GM13976 (cell line): ENCODE measurements at places on chromosomes 5 and 9.

DNA sequence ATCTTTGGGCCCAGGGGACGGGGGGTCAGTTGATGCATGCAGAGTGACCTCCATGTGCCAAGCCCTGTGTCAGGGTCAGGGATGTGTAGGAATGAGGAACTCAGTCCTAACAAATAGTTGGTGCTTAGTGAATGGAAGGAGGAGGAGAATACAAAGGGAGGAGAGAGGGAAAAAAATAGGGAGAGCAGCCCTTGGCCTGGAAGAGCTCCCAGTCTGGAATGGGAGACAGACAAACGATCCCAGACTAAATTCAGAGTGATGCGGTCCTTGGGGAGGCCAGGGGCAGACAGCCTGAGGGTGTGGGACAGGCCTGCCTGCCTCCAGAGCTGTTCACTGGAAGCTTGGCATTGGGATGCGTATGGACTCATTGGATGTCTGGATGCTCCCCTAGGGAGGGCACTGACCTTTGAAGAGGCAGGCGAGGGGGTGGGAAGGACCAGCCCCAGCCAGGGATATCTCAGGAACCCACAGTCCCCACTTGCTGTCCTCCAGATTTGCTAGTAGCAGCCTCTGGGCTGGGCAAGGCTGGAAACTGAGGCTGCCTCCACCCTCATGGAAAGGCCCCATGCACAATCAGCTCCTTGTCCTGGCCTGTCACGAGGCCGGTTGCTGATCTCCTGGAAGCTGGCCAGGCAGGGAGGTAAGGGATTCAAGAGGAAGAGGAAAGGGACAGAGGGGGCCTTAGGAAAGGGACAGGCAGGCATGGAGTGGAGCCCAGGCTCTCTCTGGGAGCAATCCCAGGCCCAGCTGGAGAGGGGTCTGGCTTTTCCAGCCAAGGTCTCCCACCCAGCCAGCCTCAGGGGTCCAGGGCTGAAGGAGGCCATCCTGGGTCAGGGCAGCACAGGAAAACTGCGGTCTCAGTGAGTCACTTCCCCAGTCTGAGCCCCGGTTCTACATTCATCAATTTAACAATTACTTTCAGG, 69.0 kb upstream of the GGTA1 start:
- DNase-seq = no peak

GRCh38 chr9:38423273-38423972, 831 bp downstream of the IGFBPL1 start:
- no peak for DNase-seq

DNA sequence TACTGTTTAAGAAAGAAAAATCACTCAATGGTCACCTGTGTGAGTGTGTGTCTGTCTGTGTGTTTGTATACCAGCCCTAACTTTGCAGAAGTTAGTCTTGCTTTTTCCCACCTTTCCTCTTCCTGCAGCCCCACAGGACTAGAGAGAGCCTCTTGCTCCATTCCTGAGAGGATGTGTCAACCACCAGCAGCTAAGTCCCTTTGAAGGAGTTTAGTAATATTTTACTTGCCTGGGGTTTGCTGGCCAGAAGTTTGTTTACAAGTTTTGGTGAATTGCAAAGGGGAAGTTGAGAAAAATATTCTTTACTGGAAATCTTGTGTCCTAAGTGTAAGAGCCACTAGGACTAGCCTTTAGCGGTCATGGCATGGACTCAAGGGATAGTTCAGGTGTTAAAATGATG, 316.2 kb downstream of the BRINP1 start:
- no peak for DNase-seq

- no peak for DNase-seq
Measured at GRCh38 chr5:158720281-158720680, 379.4 kb downstream of the EBF1 start.

GRCh38 chr9:22389271-22389670, 57.4 kb upstream of the DMRTA1 start:
- DNase-seq = no peak

DNA sequence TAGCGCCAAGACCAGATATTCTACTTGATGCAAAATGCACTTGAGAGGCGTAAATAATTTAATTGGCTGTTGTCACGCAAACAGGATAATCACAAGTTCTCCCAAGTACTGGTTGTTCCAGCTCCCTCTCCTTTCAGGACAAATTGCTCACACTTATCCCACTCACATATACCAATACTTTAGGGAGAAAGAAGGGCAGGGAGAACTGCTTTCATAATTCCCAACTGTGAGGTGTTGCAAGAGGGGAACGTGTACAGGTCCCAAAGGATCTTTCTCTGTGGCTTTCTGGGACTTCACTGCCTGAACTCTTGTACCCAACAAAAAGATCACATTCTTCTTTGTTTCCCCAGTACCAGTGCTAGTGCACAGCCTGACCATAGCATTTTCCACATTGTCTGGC, 21.5 kb upstream of the TGFBI start:
- DNase-seq = no peak

- DNase-seq = peak; percentile 51
Measured at GRCh38 chr9:1837453-1838084, 177.6 kb upstream of the SMARCA2 start.

DNA sequence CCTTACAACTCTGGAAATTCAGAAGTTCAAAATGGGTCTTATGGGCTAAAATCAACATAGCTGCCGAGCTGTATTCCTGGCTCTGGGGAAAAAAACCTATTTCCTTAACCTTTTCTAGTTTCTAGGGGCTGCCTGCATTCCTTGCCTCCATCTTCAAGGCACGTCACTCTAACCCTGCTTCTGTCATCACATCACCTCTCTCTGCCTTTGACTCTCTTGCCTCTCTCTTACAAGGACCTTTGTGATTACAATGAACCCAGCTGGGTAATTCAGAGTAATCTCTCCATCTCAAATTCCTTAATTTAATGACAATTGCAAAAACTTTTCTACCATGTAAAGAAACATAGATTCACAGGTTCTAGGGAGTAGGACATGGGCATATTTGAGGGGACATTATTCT, 103.1 kb upstream of the SMC2 start:
- no peak for DNase-seq

DNA sequence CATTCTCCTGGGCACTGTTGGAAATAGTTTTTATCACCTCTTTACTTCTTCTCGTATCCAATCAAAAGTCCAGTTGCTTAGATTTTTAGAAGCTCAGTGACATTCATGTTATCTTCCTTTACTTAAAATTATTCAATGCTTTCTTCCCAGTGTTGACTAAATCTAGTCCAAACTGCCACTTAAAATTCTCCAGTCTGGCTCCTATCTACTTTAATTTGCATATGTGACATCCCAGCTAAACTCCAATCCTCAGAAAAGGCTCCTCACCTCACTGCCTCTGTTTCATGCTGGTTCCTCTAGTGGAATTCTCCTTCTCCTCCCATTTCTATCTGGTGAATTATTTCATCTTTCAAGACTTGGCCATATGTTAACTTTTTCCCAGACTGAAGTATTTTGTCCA, 1238.7 kb upstream of the WWC1 start:
- no peak for DNase-seq

- DNase-seq = no peak
Measured at GRCh38 chr9:71910650-71911060, 338 bp downstream of the ABHD17B start.

- DNase-seq = no peak
Measured at GRCh38 chr5:135577421-135577820, 1.4 kb downstream of the CXCL14 start.

GRCh38 chr5:146681585-146682105, 165.7 kb upstream of the GPR151 start:
- DNase-seq = no peak

- no peak for DNase-seq
Measured at GRCh38 chr5:154601014-154601413, 123.0 kb upstream of the HAND1 start.

GRCh38 chr5:123089914-123090660, 1.0 kb downstream of the PRDM6 start:
- DNase-seq = peak; percentile 53

- DNase-seq = no peak
Measured at GRCh38 chr5:115895821-115896220, 54.1 kb downstream of the AP3S1 start.

DNA sequence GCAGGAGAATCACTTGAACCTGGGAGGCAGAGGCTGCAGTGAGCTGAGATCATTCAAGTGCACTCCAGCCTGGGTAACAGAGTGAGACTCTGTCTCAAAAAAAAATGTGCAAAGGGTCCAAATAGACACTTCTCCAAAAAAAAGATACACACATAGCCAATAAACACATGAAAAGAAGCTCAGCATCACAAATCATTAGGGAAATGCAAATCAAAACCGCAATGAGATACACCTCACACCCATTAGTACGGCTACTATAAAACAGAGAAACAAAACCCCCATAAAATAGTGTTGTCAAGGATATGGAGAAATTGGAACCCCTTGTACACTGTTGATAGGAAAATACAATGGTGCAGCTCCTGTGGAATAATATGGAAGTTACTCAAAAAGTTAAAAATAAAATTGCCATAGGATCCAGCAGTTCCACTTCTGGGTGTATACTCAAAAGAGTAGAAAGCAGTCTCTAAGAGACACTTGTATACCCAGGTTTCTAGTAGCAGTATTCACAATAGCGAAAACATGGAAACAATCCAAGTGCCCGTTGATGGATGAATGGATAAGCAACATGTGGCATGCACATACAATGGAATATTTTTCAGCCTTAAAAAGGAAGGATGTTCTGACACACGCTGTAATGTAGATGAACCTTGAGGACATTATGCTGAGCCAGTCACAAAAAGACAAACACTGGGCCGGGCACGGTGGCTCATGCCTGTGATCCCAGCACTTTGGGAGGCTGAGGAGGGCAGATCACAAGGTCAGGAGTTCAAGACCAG, 57.2 kb upstream of the PPARGC1B start:
- DNase-seq = no peak

GRCh38 chr9:108386032-108386431, 469.8 kb downstream of the ACTL7B start:
- no peak for DNase-seq

- peak; percentile 19 for DNase-seq
Measured at GRCh38 chr9:34381323-34381722, 4.6 kb upstream of the MYORG start.

DNA sequence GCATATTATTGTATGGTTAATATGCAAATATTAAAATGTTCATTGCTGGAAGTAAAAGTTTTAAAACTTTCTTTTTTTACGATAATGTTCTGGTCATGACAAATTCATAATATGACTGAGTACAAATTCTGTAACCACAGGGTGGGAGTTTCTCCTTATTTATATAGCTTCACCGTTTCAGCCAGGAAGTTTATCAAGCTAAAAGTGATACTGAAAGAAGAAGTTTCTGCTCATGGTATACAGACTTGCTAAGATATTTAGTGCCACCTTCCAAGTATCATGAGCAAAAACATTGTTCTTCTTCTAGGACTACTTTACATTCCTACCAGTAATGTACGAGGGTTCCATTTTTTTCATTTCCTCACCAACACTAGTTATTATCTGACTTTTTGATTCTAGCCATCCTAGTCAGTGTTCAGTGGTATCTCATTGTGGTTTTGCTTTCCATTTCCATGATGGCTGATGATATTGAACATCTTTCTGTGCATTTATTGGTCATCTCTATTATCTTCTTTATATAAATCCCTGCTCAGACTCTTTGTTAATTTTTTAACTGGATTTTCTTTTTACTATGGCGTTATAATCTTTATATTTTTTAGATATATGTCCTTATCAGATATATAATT, 94.2 kb upstream of the PRRC1 start:
- peak; percentile 40 for DNase-seq

DNA sequence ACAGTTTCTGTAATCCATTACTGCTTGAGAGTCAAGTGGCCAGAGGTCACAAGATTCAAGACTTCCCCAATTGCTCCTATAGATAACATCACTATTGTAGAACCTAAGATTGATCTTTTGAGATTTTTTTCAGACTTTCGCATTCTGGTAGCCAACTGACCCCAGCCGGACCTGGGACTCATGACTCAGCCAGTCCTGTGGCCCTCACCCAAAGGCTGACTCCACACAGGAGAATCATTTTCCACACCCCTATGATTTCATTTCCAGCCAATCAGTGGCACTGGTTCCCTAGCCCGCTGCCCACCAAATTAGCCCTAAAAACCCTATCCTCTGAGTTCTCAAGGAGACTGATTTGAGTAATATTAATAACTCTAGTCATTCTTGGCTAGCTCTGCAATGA, 36.2 kb downstream of the TARS1 start:
- no peak for DNase-seq

- no peak for DNase-seq
Measured at GRCh38 chr9:69657269-69657668, 14.9 kb downstream of the APBA1 start.

DNA sequence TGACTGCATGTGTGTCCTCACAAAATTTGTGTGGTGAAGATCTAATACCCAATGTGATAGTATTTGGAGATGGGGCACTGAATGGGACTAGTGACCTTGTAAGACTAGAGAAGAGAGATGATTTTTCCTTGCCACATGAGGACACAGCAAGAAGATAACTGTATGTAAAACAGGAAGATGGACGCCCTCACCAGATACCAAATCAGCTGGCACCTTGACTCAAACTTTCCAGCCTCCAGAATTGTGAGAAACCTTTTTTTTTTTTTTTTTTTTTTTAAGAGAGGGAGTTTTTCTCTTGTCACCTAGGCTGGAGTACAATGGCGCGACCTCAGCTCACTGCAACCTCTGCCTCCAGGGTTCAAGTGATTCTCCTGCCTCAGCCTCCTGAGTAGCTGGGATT, 40.3 kb downstream of the UBTD2 start:
- DNase-seq = no peak

GRCh38 chr9:134807716-134808446, 72.7 kb upstream of the FCN2 start:
- DNase-seq = no peak

DNA sequence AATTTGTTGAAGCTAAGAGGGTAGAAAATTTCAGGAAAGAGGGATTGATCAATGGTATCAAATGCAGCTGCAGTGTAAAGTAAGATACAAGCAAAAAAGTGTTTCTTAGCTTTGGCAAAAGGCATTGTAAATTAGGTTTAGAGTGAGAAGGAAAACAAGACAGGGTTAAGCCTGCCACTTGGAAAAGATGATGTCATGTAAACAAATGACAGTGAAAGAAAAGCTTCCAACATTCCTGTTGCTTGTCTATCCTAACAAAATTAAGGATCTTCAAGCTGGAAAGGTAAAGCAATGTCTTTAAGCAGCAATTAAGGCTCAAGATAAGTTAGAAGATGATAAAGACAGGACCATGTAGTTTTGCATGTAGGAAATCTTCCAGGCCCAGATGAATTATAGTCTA, 139.1 kb upstream of the PPP2R2B start:
- DNase-seq = no peak

- DNase-seq = no peak
Measured at GRCh38 chr5:39453606-39454005, 28.8 kb upstream of the DAB2 start.

DNA sequence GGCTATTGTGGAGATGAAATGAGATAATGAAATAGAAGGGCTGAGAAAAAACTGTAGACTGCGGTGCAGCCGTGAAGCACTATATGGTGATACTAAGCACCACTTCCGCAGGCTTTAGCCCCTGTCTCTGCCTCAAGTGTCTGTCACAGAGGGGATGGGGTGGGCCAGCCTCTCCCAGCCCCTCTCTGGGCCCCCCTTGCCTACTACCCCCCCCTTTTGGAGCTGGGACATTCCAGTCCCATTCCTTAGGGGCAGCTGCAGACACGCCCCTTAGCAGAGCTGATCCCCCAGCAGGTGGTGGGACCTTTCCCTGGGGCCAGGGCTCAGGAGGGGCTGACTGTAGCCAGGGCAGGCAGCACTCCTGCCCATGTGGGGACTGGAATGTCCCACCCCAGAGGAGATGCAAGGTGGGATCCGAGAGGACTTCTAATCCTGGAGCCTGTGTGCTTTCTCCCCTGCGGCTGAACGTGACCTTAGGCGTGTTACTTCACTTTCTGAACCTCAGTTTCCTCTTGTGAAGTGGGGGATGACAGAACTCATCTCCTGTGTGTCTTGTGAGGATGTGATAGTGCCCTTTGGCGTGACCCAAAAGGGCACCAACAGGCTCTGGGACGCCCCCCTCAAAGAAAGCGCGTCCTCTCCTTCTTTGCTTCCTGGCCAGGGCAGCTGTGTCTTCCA, 1.9 kb downstream of the N4BP3 start:
- no peak for DNase-seq
